Thoracic aorta (tissue), 2 donors: ENCODE measurements at places on chromosomes 12 and 14.

GRCh38 chr14:77204459-77204771 lies 22.8 kb downstream of the TMEM63C start:
- no peak for DNase-seq
- no peak overlapping the region for H3K27ac ChIP-seq
- no peaks in the 10 kb centered on the region for H3K27me3 ChIP-seq
- no peak overlapping the region for H3K4me3 ChIP-seq
- H3K36me3 ChIP-seq = no peaks in the 10 kb centered on the region
- H3K4me1 ChIP-seq = no peaks in the 10 kb centered on the region

DNA sequence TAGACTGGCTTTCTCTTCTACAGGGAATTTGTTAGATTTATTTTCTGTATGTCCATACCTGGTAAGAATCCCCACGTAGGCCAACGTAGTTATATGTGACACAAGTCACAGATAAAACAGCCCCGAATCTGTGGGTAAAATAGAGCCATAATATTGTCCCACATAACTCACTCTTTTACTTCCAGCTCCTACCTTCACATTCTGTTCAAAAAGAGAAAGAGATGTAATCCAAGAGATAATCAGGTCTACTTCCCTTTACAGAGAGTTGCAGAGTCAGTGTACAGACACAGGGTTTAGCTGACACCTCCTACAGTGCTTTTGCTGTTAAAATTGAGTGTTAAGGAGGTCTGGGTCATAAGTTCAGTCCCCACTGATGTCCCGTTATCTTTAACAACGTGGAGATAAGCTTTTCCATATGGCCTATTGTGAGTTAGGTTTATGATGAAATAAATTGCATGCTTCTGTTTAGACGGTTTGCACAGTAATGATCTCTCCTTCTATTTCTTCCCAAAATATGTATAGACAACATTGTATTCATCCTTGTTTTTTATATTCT lies 446.5 kb downstream of the ADAMTS20 start:
- H3K27ac ChIP-seq = no peak overlapping the region
- H3K36me3 ChIP-seq = no peaks in the 10 kb centered on the region
- H3K4me1 ChIP-seq = no peaks in the 10 kb centered on the region
- no peaks in the 10 kb centered on the region for H3K27me3 ChIP-seq
- DNase-seq = no peak
- H3K4me3 ChIP-seq = no peak overlapping the region

DNA sequence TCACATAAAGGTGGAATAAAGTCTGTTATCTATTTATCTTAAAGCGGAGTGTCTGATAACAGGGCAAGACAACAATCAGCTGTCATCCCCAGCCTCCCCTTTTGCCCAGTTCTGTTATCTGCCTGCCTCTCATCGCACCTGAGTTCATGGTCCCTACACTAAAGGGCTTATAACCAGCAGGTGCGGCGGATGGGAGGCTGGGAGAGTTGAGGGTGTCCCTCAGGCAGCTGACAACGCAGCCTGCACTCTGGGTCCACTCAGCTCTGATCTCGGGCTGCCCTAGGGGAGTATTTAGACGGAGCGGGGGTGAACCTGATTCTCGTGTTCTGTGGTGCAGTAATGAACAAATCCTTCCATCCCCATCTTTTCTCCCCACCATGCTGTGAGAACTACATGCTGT lies 34.0 kb upstream of the JDP2 start:
- H3K27me3 ChIP-seq = no peaks in the 10 kb centered on the region
- no peaks in the 10 kb centered on the region for H3K4me1 ChIP-seq
- DNase-seq = no peak
- H3K27ac ChIP-seq = no peak overlapping the region
- no peaks in the 10 kb centered on the region for H3K36me3 ChIP-seq

DNA sequence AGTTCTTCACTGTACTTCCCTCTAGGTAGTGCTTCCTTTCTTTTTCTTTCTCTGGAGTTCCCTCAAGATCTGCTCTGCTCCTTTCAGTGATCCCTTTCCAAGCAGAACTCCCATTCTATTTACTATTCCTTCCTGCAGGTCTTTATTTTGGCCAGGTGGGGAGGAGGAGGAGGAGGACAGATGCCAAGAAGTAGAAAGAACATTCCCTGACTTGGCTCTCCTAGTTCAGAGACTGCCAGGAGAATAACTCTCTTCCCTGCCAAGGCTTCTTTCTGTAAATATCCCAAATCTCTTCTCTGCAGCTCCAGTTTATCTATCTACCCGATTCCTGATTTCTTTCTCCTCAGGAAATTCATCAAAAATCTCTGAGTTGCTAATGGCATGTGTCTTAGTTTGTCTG lies 229.6 kb upstream of the TMEM260 start:
- no peaks in the 10 kb centered on the region for H3K36me3 ChIP-seq
- no peak for DNase-seq
- H3K27me3 ChIP-seq = no peaks in the 10 kb centered on the region
- peaks cover 4% of the 10 kb centered on the region for H3K4me1 ChIP-seq

- no peak for DNase-seq
- no peaks in the 10 kb centered on the region for H3K27me3 ChIP-seq
- peaks cover 41% of the 10 kb centered on the region for H3K4me1 ChIP-seq
- H3K36me3 ChIP-seq = no peaks in the 10 kb centered on the region
Measured at GRCh38 chr12:42235426-42235825, 2.6 kb downstream of the YAF2 start.

GRCh38 chr12:31751085-31751484 lies 22.3 kb upstream of the AMN1 start:
- H3K27me3 ChIP-seq = no peaks in the 10 kb centered on the region
- no peaks in the 10 kb centered on the region for H3K36me3 ChIP-seq
- H3K4me1 ChIP-seq = peaks cover 13% of the 10 kb centered on the region
- H3K27ac ChIP-seq = no peak overlapping the region
- DNase-seq = no peak

GRCh38 chr14:39755269-39755878 lies 323.1 kb upstream of the FBXO33 start:
- H3K27ac ChIP-seq = no peak overlapping the region
- no peak overlapping the region for H3K4me3 ChIP-seq
- H3K4me1 ChIP-seq = no peaks in the 10 kb centered on the region
- H3K36me3 ChIP-seq = no peaks in the 10 kb centered on the region

DNA sequence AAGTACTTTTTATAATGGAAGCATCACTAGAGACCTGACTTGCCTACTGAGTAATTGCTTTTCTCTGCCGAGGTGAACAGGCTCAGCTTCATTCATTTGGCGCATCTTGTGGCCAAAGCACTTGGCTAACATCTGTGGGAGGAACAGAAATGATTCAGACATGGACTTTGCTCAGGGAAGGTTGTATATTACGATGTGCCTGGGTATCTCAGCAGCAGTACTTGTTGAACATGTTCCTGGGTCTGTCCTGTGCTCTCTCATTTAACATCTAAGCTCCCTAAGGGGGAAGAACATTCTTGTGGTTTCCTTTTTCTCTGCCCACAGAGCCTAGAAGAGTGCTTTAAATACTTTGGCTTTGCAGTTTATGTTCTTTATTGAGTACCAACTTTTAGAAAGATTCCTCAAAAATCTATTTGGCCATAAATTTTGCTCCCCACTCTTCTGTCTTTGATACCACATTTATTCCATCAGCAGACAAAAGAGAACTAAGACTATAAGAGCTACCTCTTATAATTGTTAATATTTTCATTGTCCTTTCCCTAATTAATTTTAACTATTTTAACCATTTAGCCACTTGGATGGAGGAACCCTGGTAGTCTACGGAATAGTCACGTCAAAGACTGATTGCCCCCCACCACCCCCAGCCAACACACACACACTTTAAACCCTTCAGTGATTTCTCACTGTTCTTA lies 101.2 kb upstream of the EGLN3 start:
- H3K4me1 ChIP-seq = peaks cover 16% of the 10 kb centered on the region
- H3K27ac ChIP-seq = no peak overlapping the region
- H3K36me3 ChIP-seq = no peaks in the 10 kb centered on the region
- H3K4me3 ChIP-seq = no peak overlapping the region
- no peaks in the 10 kb centered on the region for H3K27me3 ChIP-seq
